ENCODE measurements at places on chromosomes 2 and 18.
A peak's percentile ranks its signal among the peaks of the same experiment; 100 is the strongest.

DNA sequence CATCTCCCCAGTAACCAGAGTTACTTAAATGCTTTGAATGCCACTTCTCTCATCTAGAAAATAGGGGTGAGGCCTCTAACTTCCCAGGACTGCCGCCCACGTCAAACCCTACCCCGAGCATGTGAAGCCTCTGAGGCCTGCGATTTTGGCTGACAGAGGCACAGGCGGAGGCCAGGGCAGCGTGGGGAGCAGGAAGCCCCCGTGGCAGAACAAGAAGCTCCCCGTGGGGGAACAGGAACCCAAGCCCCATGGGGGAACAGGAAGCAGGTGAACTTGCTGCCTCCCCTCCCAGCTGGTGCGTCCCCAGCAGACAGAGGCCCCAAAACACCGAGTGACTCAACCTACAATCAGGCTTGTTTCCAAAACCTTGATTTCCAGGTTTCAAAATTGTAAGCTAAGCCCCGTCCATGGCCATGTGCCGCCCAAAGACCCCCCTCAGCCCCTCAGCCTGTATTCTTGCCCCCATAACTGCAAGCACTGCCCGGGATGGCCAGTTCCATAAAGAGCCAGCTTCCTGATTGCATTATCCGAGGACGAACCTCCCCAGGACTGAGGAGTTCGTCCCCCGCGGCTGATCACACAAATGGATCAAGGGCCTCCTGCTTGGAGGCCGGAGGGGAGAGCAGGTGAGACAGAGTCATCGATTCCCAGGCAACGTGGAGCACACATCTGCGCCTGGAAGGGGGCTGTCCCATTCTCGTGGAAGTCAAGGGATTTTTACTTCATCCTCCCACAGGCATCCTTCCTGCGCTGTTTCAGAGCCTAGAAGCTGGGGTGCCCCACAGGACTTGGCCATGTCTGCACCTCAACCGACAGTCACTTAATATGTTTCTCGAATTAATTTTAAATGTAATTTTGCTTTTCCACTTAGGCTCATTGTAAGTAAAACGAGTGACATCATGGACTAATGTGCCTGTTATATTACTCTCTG, 36.3 kb upstream of the CTDP1 start:
- DNase-seq: no peak

- no peak for DNase-seq
These were observed 379.9 kb downstream of the LPIN1 start for GRCh38 chr2:12126318-12126717.

DNA sequence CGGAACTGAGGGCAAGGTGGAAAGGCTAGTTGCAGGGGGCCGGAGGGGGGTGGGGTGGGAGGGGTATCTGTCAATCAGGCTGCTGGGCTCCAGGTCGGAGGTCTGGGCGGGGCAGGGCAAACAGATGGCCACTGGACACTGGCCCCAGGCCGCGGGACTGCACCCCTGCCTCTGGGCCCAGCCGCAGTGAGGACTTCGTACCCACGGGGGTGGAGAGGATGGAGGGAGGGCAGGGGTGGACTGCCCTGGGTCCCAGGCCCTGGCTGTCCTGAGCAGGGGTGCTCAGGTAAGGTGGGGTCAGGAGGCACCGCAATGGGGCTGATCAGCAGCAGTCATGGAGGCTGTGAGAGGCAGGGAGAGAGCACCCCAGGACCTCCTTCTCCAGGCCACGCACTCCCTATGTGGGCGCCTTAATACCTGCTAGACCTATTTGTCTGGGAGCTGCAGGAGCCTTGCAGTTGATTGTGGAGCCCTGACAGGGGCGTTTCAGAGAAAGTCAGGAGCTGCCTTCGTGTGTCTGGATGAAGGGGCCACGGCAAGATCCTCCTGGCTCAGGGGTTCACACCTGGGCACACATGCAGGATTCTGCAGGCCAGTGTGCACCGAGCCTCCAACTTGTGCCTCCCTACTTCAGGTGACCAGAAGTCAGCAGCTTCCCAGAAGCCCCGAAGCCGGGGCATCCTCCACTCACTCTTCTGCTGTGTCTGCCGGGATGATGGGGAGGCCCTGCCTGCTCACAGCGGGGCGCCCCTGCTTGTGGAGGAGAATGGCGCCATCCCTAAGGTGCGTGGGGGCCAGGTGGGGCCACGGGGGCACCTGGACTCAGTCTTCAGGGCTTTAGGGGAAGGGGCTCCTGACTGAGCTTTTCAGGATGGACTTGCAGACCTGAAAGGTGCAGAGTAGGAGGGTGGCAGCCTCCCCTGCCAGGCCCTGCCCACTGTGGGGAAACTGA, 1.5 kb downstream of the CTDSP1 start:
- DNase-seq: no peak

DNA sequence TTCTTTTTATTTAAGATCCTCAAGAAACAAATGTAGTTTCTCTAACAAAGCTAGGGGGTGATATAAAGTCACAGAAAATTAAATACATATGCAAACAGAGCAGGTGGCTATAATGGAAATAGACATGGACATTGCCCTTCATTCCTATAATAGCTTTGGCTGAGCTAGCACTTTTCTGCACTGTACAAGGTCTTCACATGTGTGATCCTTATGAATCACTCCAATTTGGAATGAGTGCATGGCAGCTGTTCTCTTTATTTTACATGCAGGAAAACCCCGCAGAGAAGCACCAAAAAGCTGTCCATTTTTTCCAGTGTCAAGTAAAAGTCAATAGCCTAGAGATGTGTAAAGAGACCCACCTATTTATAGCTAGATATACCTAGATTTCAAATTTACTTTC, 747.4 kb upstream of the SLC8A1 start:
- no peak for DNase-seq

DNA sequence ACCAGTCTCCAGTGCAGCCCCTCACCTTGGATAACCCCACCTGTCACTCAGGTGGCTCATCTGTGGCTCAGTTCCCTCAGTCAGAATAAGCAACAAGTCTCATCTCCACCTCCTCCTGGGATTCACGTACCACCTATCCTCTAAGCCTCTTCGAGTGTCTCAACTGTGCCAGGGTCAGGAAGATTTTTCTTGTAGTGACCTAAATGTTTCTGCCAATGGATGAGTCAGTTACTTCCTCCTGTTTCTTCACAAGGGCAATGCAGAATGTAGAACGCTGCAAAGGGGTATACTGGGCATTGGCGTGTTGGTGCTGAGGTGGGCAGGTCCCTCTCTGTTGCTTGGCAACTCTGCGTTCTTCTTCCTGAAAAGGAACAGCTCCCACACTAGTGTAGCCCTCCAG, 213.3 kb upstream of the CXCR4 start:
- no peak for DNase-seq

DNA sequence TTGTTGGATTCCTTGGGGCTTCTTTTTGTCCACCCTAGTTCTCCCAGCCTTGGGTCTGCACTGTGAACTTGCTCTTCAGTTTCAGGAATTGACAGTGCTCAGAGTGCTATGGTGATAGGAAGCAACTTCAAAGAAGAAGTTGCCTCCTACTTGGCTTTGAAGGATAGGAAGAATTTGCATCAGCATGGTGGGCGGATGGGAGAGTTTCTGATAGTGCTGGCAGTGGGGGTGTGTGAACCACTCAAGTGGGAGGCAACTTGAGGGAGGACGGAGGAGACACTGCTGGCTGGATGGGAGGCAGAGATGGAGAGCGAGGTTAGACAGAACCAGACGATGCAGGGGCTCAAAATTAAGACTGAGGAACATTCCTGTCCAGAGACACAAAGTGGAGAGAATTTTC, 164.4 kb upstream of the SKOR2 start:
- DNase-seq: no peak

DNA sequence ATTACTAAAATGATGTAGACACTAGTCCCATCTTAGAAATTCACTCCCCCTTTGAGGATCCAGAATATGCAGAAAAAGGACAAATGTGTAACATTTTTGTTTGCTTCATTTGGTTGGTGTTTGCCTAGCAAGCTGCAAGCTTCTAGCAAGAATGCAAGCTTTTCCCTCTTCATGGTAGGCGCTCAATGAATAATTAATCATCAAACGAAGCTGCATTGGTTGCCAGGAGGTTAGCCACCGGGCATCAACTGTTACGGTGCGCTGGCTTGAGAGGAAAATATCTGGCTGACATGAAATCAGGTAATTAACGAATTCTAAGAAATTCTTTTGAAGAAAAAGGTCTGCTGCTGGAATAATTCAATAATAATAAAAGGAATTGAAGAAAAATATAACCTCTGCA, 341.0 kb upstream of the KYNU start:
- DNase-seq: no peak

GRCh38 chr18:10047237-10047636, 133.4 kb downstream of the VAPA start:
- no peak for DNase-seq

DNA sequence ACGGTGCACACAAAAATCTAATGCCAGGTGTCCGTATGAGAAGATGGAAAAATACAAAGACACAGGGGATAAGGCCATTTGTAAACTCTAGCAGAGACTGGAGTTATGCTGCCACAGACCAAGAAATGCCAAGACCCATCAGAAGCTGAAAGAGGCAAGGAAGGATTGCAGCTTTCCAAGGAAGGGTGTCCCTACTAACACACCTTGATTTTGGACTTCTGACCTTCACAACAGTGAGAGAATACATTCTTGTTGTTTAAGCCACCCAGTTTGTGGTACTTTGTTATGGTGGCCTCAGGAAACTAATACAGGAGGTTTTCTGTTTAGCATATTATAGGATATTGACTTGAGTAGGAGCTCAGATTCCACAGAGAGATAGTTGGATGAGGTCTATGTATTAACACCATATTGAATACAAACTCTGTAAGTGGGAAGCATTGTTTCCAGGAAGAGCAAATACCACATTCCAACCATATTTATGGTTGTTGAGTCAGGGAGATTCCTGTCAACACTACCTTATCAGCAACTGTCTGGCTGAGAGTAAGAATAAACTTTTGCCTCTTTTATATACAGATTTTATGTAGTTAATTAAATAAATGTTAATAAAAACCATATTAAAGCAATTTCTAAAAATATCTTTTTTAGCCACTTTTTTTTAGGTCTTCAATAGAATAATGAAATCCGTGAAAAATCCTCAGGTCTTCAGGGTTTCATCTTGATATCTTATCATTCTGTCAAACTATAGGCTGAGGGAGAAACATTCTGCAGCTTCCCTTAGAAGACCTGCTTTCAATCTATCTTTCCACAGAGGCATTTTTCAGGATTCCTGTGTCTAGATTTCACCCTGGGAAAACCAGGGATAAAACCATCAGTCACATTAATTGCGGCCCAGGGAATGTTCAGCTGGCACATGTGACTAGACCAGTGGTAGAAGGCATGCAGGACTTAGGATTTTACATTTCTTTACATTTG, 35.4 kb upstream of the HNMT start:
- no peak for DNase-seq

- no peak for DNase-seq
These were observed 33.9 kb upstream of the ATIC start for GRCh38 chr2:215277944-215278343.

DNA sequence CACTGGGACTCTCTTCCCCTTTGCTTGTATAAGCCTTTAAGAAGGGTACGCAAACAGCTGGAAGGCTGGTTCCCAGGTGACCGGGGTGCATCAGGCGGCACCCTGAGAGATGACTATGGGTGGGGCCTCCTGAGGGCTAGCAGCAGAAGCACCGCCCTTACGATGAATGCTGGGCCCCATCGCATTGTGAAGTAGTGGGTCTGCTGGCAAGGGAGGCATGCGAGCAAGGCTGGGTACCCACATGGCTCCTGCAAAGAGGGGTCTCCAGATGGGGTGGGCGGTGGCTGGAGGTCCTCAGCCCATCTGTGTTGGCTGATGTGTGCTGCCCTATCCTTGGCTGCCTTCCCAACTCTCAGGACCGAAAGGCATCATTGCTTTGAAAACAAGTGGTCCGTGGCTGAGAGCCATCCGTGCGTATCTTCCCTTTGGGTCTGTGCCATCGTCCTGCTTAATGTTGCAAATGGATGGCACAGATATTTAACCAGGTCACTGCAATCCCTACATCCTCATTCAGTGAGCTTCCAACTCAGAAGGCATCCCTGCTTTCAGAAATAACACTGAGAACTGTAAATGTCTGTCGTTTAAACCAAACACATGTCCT, 83.5 kb upstream of the GPC1 start:
- DNase-seq: no peak

- no peak for DNase-seq
These were observed 5.9 kb downstream of the WIPF1 start for GRCh38 chr2:174591740-174592139.

DNA sequence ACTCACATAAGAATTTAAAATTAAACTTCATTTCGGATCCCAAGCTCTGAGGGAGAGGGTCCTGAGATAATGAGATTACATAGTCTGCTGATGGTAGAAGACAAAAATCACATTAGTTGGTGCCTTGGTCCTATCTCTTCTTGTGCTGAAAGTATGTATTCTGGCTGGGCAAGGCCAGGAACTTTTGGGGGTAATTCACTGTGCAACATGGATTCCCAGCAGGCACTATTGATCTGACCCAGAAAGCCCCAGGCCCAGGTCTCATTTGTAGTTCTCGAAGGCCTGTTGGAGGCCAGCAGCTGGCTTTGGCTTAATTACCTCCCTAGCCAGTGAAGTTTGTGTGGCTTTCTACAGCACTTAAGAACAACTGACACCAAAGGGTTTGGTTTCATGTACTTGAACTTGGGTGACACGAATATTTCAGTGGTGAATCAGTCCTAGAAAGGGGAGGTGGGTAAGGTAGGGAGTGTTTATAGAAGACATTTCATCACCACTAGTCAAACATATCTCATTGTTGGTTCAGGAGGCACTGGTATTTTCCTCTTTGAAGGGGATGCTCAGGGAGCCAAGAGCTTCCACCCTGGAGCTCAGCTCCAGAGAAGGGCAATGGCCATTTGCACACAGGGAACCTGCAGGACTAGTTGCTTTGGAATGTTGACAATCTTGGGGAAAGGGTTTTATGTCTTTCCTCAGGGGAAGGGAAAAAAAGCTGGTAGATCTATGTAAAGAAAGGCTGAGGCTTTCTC, 217.8 kb downstream of the OSR1 start:
- DNase-seq: no peak

DNA sequence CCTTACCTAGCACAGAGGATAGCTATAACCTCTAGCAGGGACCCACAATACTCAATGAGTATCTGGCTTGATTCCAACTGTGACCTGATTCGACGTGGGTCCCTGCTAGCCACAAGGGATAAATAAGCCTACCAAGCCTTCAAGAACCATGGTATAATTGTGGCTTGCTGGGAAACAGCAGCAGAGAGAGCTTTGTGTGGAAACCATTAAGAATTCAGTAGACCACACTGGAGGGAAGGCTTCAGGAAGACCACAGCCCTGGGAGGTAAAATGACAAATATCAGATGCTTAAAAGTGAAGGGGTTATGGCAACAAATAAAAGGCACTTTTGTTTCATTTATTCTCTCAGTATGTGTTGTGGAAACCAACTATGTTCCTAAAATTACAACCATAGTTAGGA, 82.6 kb upstream of the WIPF1 start:
- no peak for DNase-seq

DNA sequence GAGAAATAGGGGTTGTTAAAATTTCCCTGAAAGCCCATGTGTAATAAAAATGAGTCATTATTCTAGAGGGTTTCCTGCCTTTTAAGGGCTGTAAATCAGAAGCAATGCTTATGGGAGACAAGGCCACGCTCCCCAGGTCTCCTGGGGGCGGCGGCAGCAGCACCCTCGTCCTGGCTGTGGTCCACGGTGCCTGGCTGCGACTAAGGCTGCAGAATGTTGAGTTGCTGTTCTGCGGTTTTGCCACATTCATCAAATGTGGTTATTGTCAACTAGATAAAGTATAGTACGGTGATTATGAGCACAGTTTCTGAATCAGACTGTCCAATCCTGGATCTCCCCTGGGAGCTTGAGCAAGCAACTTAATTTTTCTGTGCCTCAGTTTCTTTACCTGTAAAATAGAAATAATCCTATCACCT, 11.9 kb upstream of the AGFG1 start:
- peak; percentile 21 for DNase-seq

Measured in stimulated activated CD8-positive, alpha-beta memory T cell treated with anti-CD3 and anti-CD28 coated beads, Interleukin-15, amount 100 ng/mL, for 1 hour (primary cell).